ENCODE measurements at places on chromosomes 3 and 15. TPM values are rescaled to one million over a fixed set of nuclear protein-coding genes. Genes with fewer than 3 reads are reported as not detected.

DNA sequence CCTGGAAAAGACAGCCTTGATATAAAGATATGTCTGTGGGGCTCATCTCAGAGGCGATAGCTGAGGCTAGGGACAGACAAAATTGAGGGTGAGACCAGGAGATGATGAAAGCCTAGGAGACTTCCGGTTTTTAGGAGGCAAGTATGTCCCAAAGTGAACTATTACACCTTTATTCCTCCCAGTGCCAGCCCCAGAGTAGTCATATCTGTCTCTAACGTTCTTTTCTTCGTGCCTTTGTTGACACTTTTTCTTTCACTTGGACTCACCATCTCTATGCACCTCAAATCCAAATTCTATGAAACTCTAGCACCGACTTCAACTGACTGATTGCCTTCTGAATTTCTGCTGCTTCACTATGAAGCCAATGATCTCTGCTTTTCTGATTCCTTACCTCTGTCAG, 93.8 kb upstream of the RASGRP1 start:
- DNase-seq: no peak

- DNase-seq: no peak
Observed at GRCh38 chr3:124351430-124352148, 359.7 kb upstream of the ROPN1 start.

DNA sequence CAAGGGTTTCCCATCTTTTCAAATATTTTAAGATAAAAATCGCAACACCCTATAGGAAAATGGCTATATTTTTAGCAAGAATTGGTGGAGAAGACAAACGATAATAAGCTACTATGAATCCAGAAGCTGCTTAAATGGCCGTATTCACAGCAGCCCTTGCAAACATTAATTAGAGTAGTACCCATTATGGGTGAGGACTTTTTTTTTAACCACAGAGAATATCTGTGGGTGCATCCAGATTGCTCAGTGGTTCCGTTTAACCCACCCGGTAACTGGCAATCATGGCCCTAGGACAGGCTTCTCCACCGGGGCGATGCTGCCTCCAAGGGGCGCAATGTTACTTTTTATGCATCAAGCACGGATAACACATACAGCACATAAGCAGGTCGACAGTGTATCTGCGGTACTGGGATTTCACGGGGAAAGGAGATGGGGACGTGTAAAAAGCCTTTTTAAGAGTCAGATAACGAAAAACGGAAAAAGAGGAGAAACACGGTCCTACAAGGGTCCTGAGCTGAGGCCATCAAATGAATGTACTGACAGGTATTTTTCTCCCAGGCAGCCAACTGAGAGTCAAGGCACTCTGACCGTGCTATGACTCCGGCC, 968 bp upstream of the TMEM266 start:
- DNase-seq: no peak

DNA sequence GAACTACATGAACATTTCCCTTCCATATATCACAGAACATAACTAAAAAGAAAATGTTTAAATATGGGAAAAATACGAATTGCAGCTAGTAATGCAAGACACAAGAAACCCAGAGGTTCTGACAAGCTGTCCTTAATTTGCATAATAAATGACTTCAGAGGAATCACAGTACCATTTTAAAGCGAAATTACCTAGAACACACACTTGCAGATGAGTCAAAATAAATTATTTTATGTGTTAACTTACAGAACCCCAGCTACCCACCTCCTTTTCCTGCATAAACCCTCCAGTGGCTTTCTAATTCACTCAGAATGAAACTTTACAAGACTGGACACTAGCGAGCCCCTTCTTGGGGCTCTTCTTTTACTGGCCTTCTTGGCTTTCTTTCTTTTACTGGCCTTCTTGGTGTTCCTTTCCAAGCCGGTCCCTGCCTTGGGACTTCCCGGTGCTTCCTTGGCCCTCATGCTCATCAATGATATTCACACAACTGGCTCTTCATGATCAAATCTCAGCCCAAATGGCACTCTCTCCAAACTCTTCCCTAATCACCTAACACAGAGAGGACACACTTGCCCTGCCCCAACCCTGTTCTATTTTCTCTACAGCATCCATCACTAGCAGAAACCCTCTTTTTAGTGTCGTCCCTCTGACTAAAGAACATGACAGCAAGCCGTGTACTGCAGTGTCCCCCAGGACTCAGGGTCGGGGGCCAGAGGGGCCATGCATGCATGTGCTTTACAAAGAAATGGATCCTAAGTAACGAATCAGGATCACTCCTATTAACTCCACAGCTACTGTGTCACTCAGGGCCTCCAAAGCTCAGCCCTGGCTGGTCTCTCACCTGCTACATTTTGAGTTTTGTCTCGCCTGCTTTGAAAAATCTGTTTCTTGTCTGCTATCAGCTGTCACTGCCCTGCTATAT, 4.8 kb downstream of the CHSY1 start:
- DNase-seq: no peak

GRCh38 chr3:141203866-141204265, 27.8 kb upstream of the PXYLP1 start:
- no peak for DNase-seq

DNA sequence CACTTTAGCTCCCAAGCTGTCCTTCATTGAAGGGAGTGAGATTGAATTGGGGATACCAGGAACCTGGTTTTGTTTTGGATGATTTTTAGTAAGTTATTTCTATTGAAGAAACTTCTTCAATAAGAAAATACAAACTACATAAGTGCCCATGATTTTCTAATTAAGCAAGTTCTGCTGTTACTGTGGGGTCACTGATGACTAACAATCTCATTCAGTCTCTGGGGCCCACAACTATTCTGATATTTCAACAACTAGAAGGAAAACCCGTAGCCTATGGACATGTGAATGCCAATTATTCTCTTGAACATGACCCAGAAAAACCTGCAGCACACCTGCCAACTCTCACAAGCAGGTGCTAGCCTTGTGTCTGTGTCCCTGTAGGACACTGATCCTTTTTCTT, 184.6 kb downstream of the DCLK3 start:
- no peak for DNase-seq

- no peak for DNase-seq
Observed at GRCh38 chr15:90844696-90845095, 23.7 kb upstream of the FURIN start.

DNA sequence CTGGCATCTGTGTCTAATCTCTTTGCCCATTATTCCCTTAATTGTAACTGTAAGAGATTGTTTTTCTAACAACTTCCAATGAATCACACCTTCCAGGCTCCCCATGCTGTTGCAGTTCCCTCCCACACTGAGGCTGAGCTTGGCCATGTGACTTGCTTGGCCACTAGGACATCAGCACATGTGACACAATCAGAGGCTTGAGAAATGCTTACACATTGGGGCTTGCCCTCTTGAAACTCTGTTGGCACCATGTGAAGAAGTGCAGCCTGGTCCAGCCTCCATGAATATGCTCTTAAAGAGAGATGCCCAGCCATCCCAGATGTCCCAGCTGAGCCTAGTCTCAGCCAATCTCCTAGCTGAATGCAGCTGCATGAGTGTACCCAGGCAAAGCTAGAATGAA, 326.8 kb upstream of the SOX2 start:
- DNase-seq: no peak

DNA sequence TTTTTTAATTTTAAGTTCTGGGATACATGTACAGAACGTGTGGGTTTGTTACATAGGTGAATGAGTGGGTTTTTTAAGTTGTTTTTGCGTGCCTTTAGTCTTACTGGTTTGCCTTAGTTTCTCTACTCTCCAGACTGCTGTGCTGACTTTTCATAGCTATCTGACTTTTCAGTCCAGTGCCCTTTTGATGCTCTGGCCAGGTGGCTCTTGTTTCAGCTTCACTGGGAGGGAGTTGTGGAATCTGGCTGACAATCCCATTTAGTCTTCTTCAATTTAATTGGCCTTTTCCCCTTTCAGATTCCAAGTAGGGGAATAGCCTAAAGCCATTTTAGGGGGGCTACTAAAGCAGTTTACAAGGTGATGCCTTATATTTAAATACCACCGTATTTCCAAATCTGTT, 30.1 kb downstream of the FNDC3B start:
- no peak for DNase-seq

- DNase-seq: no peak
Observed at GRCh38 chr15:70528270-70528706, 235.1 kb downstream of the UACA start.

DNA sequence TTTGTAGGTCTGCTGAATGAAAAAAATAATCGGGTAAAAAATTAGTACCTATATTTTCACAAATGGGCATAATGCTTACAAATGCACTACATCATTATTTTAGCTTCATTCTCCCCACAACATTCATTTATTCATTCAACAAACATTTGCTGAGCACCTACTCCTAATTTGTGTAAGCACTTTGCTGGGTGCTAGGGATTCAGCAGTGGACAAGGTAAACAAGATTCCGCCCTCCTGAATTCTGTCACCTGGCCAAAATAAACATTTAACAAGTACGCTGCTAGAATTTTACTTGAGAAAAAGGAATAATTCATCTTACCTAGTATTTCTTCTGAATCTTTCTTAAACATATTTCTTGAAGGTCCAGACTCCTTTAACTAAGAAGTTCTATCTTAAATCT, 72.1 kb downstream of the TIGIT start:
- DNase-seq: no peak

DNA sequence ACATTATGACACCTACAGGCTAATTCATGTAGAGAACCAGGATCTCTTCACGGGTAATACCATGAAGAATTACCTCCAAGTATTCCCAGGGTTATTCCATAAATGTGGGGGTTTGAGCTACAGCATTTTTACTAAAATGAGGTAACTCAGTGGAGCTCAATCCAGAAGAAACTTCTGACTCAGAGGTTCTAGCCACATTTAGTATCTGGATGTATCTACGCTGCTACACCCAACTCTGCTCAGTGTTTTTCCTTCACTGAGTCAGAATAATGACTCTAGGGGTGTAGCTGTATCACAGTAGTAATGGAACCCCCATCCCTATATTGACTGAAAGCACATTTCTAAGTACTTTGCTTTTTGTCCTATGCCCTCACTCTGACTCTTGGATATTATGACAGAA, 52.4 kb downstream of the COPS2 start:
- DNase-seq: no peak

DNA sequence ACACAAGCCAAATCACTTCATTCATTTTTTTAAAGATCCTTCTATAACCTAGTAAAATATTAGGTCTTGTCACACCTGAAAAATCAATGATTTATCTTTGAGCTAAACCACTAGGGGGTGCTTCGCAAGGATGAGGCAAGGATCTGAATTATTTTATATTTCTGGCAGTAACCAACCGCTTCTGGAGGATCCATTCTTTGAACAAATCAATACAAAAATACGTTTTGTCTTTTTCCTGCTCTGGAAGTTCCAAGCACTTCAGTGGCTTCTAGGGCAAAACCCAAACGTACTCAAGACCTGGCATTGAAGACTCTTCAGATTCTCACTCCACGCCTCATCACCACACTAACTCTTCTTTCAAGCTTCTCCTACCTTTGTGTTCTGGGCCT, 486 bp downstream of the LSG1 start:
- no peak for DNase-seq

- DNase-seq: peak; percentile 21
Observed at GRCh38 chr3:193843474-193844301, 250.7 kb downstream of the OPA1 start.

DNA sequence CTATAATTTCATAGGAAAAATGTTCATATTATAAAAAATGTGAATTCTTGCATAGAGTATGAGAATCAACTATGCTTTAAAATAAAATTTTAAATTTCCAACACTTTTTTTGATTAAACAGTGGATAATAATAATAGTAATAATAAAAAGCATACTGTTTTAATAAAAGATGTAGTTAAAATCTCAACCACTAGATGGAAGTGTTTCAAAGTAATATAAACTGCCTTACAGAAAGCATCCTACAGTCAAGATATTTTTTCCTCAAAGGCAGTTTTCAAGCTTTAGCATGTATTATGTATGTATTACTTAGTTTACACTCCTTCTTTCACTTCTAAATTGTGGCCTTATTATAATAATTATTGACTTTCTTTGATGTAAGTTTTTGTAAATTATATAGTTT, 217.5 kb downstream of the CHL1 start:
- DNase-seq: no peak

- DNase-seq: no peak
Observed at GRCh38 chr3:169686874-169687273, 23.4 kb upstream of the MECOM start.

DNA sequence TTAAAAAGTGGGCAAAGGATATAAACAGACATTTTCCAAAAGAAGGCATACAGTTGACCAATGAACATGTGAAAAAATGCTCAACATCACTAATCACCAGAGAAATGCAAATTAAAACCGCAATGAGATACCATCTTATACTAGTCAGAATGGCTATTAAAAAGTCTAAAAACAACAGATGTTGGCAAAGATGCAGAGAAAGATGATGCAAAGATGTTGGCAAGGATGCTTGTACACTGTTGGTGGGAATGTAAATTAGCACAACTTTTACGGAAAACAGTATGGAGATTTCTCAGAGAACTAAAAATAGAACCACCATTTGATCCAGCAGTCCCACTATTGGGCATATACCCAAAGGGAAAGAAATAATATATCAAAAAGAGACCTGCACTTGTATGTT, 53.5 kb downstream of the TLNRD1 start:
- DNase-seq: no peak

- DNase-seq: no peak
Observed at GRCh38 chr3:96619475-96619874, 194.9 kb upstream of the EPHA6 start.

GRCh38 chr3:138513090-138513843, 78.9 kb downstream of the ESYT3 start:
- no peak for DNase-seq

- DNase-seq: no peak
Observed at GRCh38 chr15:98854496-98854895, 153.1 kb downstream of the PGPEP1L start.

DNA sequence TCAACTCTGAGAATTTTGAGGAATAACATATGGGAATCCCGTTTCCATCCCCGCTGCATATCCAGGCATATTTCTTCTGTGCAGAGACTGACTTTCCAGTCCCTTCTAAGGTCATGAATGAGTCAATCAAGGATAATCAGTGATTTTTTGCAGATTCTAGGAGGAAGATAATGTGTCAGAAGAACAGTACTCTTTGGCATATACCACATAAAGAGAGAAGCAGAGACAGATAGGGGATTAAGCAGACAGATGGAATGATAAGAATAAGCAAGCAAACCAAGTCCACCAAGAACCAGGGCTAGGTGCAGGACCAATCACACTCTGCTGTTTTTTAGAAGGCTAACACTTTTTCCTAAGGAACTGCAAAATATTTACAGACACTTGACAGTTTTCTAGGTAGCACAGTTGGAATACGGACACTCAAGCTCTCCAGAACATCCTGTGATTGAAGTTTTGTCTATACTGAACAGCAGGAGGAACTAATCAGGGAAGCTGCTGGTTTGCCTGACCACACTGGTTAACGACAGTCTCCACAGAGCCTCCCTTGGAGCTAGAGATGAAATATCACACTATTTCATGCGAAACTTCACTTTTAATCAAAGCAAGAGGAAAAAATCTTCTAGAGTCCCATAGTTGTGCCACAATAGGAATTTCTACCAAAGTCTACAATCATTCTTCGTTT, 450.0 kb upstream of the KCNMB2 start:
- no peak for DNase-seq

- no peak for DNase-seq
Observed at GRCh38 chr3:57179580-57180410, 14.6 kb upstream of the IL17RD start.

CRTC3 gene
- 32.5 TPM for total RNA-seq

ZSCAN2 gene
- total RNA-seq: 5.6 TPM

CPLX3 gene
- total RNA-seq: 1.1 TPM

PAQR9 gene
- 5.7 TPM for total RNA-seq

FAM81A gene
- 2.0 TPM for total RNA-seq

SH2D7 gene
- total RNA-seq: not detected

BCHE gene
- 31.8 TPM for total RNA-seq

DNAH12 gene
- 0.08 TPM for total RNA-seq

ANKUB1 gene
- not detected for total RNA-seq

TM6SF1 gene
- 30.2 TPM for total RNA-seq

PRR20G gene
- total RNA-seq: not detected

MBD4 gene
- 17.8 TPM for total RNA-seq

Data from right atrium auricular region (tissue), 2 donors.